ENCODE measurements at places on chromosomes 7 and 10. TPM values are rescaled to one million over a fixed set of nuclear protein-coding genes. Genes with fewer than 3 reads are reported as not detected.

The MRPS33 gene
- 23.1 TPM for total RNA-seq

The FIGNL1 gene
- total RNA-seq: 24.9 TPM

The FGFBP3 gene
- total RNA-seq: 73.9 TPM

GRCh38 chr10:9342885-9343570 lies 1288.5 kb downstream of the GATA3 start:
- DNase-seq: peak; percentile 79
- no peaks in the 10 kb centered on the region for H3K27me3 ChIP-seq
- no peaks in the 10 kb centered on the region for H3K36me3 ChIP-seq
- H3K4me1 ChIP-seq: no peaks in the 10 kb centered on the region
- H3K27ac ChIP-seq: no peak overlapping the region

- H3K4me1 ChIP-seq: no peaks in the 10 kb centered on the region
- H3K36me3 ChIP-seq: no peaks in the 10 kb centered on the region
- no peak overlapping the region for H3K4me3 ChIP-seq
- H3K27ac ChIP-seq: no peak overlapping the region
Observed at GRCh38 chr10:87593702-87594101, 66.0 kb upstream of the PAPSS2 start.

DNA sequence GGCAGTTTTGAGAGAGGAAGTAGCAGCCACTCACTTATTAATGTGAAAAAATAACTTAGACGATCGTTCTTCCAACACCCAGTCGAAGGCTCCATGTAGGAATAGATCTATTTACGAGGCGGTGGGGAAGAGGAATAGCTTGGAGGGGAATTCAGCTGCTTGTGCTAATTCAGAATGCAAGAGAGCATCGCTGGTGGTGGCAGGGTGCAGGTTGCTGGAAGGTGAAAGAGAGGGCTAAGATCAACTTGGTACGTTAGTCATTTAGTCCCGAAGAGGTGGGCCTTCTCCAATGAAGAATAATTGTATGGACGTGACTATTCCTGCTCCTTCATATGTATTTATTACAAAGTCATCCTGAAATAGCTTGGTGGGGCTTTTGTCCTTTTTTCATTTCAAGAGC lies 98.5 kb downstream of the SEC23IP start:
- no peaks in the 10 kb centered on the region for H3K36me3 ChIP-seq
- DNase-seq: no peak
- H3K4me1 ChIP-seq: no peaks in the 10 kb centered on the region
- no peaks in the 10 kb centered on the region for H3K27me3 ChIP-seq
- H3K27ac ChIP-seq: no peak overlapping the region
- H3K4me3 ChIP-seq: no peak overlapping the region

DNA sequence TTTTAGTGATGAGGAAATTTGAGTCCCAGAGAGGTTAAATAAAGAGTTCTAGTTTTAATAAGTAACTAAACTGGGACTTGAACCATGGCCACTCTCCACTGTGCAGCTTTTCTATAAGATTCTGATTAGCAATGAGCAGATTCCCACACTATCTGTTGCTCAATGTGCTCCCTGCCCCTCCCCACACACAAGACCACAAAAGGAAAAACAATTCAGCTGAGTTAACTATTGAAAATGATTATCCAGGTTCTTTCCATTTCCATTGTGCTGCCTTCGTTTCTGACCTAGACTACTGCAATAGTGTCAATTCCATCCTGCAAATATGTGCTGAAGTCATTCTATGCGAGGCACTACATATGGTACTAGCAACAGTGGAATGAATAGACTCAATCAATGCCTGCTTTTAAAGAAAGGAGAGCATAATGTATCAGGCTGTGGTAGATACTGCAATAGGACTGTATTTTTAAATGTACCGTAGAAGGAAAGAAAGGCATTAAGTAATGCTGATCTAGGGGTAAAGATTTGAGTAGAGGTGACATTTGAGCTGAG lies 97.0 kb downstream of the SEMA3C start:
- H3K27me3 ChIP-seq: no peaks in the 10 kb centered on the region
- H3K27ac ChIP-seq: no peak overlapping the region
- H3K4me1 ChIP-seq: no peaks in the 10 kb centered on the region
- DNase-seq: no peak

- H3K27ac ChIP-seq: no peak overlapping the region
- H3K27me3 ChIP-seq: no peaks in the 10 kb centered on the region
- H3K4me3 ChIP-seq: no peak overlapping the region
Observed at GRCh38 chr10:50508315-50509051, 115.3 kb downstream of the SGMS1 start.

DNA sequence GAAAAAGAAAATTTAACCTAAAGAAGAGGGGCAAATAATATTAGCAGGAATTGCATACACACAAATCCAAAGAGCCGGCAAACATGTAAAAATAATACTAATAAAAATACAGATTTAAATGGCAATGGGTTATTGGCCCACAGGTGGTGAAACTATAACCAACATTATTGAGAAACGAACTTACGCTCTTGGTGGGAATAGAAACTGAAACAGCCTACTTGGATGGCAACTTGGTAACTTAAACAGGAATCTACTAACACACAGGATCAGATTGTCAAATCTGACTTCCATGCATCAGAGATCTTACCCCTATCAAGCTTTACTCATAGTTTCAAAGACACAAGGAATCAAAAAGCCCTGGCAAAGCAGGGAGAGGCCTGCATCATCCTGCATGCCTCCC lies 66.5 kb downstream of the ANLN start:
- H3K4me3 ChIP-seq: no peak overlapping the region
- H3K27ac ChIP-seq: no peak overlapping the region
- H3K4me1 ChIP-seq: no peaks in the 10 kb centered on the region
- no peaks in the 10 kb centered on the region for H3K27me3 ChIP-seq

DNA sequence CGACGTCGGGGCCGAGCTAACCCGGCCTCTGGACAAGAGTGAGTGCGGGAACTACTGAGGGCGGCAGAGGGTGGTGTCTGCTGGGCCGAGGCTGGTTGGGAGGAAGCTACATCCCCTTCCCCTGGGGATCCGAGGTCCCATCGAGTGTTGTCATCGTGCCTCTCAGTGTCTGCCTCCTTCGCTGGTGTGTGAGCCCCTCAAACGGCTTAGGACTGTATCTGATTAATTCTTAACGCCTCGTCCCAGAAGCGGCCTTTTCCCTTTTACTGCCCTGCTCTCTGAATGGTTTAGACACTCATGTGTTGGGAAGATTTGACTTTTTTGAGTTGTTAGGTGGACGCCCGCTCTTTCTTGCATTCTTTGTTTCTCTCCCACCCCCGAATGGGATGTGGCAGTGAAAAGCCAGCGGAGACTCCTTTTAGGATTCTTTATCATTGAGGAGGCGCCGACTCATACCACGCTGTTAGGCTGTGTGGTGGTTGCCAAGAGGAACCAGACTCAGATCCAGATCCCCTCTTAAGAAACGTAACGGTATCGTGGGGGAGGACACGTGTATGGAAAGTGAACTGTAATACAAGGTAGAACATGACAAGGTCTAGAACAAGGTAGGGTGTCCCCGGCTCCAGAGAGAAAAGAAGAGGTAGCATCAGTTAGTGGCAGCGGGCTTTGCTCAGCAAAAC lies 631 bp downstream of the SUPV3L1 start:
- H3K4me1 ChIP-seq: peaks cover 5% of the 10 kb centered on the region
- peak; percentile 55 for DNase-seq
- H3K4me3 ChIP-seq: peak overlapping the region; percentile 84
- H3K36me3 ChIP-seq: no peaks in the 10 kb centered on the region
- H3K27me3 ChIP-seq: no peaks in the 10 kb centered on the region

DNA sequence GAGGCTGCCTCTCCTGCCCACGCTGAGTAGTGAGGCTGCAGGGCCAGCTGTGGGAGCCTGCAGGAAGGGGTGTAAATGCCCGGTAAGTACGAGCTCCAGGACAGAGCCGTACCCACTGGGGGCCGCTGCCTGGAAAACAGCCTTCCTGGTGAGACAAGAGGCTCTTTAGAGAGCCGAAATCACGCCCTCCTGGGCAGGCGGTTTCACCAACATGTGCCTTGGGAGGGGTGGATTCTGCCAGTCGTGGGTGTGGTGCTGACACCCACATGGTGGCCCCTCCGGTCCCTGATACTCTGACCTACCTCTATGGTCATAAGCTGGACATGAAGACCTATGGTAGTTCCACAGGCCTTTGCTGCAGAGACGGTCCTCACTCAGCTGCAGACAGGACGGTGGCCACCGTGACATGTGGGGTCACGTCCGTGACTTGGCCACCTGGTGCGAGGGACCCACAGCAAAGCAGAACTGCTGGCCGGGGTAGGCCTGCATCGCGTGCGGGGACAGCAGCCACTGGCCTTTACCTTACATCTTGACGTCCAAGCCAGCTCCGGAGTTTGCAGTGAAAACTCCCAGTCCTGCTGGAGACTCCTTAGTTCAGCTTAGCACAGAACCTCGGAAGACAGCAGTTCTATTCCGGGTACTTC lies 46.9 kb downstream of the PITRM1 start:
- no peak overlapping the region for H3K27ac ChIP-seq
- no peaks in the 10 kb centered on the region for H3K4me1 ChIP-seq
- H3K36me3 ChIP-seq: peaks cover 5% of the 10 kb centered on the region
- no peak overlapping the region for H3K4me3 ChIP-seq
- DNase-seq: no peak
- H3K27me3 ChIP-seq: no peaks in the 10 kb centered on the region

DNA sequence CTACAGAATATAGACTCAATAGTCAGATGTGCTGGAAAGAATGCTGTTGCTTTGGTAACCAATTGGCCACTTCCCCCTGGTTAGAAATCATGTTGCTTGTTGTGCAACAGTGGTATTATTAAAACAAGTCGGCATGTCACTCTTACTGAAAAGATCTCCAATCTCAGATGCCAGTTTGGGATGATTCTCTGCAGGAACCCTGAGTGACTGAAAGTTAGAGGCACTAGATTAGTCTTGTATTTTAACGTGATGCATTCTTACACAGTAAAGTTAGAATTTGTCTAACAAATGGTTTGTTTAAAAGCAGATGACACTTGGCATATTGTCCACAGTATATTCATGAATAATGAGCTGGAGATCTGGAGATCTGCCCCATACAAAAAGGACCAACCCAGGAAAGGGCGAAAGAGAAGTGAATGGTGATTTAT lies 287.6 kb downstream of the TWIST1 start:
- H3K36me3 ChIP-seq: no peaks in the 10 kb centered on the region
- H3K27ac ChIP-seq: no peak overlapping the region
- no peak for DNase-seq
- no peak overlapping the region for H3K4me3 ChIP-seq
- no peaks in the 10 kb centered on the region for H3K27me3 ChIP-seq
- H3K4me1 ChIP-seq: no peaks in the 10 kb centered on the region

DNA sequence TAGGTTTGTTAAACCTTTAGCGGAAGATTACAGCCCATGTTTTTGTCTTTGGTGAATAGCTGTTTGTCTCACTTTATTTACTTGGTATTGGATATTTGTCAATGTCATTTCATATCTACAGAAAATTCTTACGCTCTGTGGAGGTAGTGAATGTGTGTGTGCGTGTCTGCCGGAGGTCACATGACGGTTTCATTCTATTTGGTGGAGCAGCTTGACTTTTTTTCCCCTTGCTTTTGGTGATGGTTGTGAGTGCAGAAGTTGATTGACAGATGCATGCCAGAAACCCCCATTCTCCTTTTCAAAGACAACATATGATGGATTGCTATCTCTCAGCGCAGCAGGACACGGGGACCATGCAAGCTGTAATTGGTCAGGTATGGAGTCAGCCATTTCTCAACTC lies at the start of gene POU6F2:
Gene POU6F2, plus strand, starts transcription at position 225 of the 400 bp plus-strand sequence. Its CDS starts 45 bp downstream, at position 270.
- H3K27me3 ChIP-seq: peaks cover 12% of the 10 kb centered on the region
- no peak for DNase-seq
- no peak within 1 kb of the TSS for H3K27ac ChIP-seq
- H3K4me1 ChIP-seq: peaks cover 11% of the 10 kb centered on the region

DNA sequence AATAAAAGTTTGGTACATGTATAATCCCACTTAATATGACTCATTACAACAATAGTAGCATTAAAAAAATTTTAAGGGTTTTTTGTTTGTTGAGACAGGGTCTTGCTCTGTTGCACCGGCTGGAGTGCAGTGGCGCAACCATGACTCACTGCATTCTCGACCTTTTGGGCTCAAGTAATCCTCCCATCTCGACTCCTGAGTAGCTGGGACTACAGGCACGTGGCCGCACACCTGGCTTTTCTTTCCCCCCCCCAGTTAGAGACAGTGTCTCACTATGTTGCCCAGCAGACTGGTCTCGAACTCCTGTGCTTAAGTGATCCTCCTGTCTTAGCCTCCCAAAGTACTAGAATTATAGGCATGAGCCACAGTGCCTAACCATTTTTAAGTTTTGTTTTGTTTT lies 40.7 kb downstream of the KMT2C start:
- H3K4me1 ChIP-seq: peaks cover 3% of the 10 kb centered on the region
- no peak overlapping the region for H3K4me3 ChIP-seq
- no peaks in the 10 kb centered on the region for H3K36me3 ChIP-seq
- no peak overlapping the region for H3K27ac ChIP-seq
- H3K27me3 ChIP-seq: no peaks in the 10 kb centered on the region

GRCh38 chr10:13414855-13415254 lies 66.8 kb upstream of the SEPHS1 start:
- DNase-seq: peak; percentile 77
- H3K27me3 ChIP-seq: no peaks in the 10 kb centered on the region
- H3K4me1 ChIP-seq: no peaks in the 10 kb centered on the region
- no peaks in the 10 kb centered on the region for H3K36me3 ChIP-seq
- no peak overlapping the region for H3K4me3 ChIP-seq

- no peaks in the 10 kb centered on the region for H3K36me3 ChIP-seq
- no peaks in the 10 kb centered on the region for H3K4me1 ChIP-seq
- no peak overlapping the region for H3K27ac ChIP-seq
Observed at GRCh38 chr10:71434760-71435394, 38.2 kb downstream of the CDH23 start.

- no peaks in the 10 kb centered on the region for H3K4me1 ChIP-seq
- no peak overlapping the region for H3K4me3 ChIP-seq
- no peak for DNase-seq
Observed at GRCh38 chr7:7496311-7496710, 39.4 kb downstream of the COL28A1 start.

All from GM23338 (cell line).